ENCODE measurements at places on chromosomes 2 and 18.
A peak's percentile ranks its signal among the peaks of the same experiment; 100 is the strongest.

DNA sequence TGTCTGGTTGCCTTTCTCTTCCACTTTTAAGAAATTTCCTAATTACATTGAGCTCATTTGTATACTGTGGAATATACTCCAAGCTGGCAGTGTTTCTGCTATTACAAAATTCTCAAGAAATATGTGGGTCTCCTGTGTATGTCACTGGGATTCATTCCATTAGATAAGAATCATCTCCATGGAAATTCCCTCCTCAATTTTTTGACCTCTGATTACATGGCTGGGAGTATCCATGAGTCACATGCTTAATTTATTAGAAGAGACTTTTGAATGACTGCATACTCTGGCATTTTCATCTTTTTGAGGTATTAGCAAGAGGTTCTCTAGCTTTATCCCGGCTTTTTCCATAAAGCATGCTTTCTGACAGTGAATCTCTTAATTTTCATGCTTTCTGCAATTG lies 665.5 kb upstream of the CNTNAP5 start:
- no peak for DNase-seq

- DNase-seq: peak; percentile 22
These were observed 131.4 kb upstream of the SLC1A4 start for GRCh38 chr2:64857581-64858471.

- peak; percentile 95 for DNase-seq
These were observed 1.7 kb upstream of the POLR2D start for GRCh38 chr2:127859712-127860085.

DNA sequence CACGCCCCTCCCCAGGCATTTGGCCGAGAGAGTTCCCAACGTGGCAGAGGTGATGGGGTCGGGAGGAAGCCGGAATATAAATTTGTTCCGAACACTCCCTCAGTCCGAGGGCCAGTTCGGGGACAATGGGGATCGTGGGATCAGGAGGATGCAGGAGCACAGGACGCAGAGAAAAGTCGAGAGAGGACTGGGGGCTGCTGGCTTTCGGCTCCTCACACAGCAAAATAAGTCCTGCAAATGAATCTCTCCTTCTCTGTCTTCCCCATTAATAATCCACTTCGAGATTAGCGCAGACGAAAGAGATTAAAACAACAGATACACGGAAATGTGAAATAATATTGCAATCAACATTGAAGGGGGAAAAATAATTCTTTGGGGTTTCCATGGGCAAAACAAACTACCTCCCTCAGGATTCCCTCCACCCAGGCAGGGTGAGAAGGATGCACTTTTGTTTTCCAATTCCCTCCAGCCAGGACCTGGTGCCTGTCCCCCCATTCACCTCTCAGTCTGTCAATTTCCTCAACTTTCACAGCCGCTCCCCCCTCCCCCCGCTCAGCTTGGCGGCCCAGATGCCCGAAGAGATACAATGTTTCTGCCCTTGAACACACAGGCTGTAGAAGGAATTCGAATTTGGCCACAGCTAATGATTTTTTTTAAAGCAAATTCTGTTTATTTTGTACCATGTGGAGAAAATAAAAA lies 3.1 kb upstream of the ZEB2 start:
- peak; percentile 70 for DNase-seq

DNA sequence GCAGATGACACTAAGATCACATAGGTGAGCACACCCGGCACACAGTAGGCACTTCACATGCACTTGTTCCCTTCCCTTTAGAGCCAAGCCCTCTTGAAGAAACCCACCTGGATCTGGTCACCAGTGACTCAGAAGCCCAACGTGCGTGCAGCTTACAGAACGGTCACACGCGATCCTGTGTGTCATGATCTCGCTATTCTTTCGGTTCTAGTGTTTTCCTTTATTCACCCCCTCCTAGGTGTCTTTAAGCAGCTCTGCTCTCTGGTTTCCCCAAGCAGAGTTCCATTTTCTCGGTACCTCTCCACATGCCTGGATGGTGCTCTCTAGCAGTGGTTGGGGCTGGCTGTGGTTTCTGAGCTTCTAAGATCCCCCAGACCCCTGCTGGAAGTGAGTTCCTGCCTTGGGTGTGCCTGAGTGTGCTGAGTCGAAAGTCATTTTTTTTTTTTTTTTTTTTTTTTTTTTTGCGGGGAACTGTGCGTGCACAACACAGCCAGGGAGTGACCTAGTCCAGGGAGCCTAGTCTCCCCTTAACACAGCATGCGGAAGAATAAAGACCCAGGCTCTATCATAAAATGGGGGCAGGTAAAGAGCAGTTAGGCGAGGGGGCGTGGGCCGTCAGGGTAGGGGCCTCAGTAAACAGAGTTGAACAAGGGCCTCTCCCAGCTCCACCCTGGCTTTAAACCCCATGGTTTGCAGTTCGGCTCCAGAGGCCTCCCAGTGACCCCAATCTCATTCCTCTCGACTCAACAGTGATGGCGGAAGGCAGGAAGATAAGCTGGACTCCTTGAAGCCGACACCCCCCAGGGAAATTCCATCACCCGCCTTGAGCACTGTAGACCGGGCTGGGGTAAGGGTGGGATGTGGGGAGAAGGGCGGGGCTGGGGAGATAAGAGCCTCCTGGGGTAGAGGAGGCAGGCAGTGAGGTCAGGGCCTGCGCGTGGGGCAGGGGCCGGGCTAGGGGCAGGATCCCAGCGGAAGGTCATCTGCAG lies 29.8 kb upstream of the DNMT3A start:
- no peak for DNase-seq

- DNase-seq: no peak
These were observed 9.0 kb upstream of the ONECUT2 start for GRCh38 chr18:57426187-57426586.

GRCh38 chr2:233424154-233424951 lies 70.1 kb downstream of the DGKD start:
- DNase-seq: no peak

DNA sequence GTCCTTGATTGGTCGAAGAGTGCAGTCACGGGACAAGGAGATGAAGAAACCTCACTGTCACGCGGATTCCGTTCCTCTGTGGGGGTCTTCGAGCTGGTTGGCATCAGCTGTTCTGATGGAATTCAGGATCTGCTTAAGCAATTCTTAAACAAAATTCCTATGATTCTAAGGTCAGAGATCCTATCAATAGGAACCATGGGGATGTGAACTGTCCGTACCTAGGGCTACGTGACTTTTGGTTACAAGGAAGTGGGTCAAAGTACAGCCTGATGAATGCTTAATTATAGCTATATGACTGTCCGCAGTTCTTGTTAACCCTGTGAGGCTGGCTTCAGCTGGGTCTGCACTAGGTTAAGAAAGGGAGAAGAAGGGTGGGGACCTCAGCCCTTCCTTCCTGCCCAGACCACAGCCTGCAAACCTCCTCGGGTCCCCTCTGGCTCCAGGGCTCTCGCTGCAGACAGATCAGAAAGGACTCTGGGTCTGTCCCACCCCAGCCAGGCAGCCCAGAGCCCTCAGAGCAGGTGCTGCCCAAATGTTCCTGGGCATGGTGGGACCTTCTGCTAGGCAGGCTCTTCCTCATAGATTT lies 44.2 kb upstream of the TAF1B start:
- DNase-seq: no peak

- no peak for DNase-seq
These were observed 393.8 kb upstream of the CYRIA start for GRCh38 chr2:17059458-17059857.

DNA sequence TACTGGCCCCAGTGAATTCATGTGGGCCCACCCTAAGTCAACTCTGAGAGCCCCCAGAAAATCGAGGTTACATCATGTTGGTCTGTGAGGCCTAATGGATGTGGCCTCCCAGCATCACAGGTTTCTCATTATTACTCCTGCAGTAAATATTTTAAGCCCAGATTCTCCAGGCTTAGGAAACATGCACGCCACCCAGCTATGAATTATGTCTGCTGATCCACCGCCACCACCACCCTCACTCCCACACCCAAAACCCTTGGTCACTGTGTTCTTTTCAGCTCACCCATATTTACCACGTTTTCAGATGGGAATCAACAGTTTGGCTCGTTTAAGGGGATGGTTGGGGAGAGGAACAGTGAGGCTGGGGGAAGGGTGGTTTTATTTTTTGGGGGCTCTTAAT lies 128.6 kb downstream of the NCK2 start:
- DNase-seq: no peak

- DNase-seq: no peak
These were observed 101.0 kb downstream of the ALPK2 start for GRCh38 chr18:58527952-58528287.

DNA sequence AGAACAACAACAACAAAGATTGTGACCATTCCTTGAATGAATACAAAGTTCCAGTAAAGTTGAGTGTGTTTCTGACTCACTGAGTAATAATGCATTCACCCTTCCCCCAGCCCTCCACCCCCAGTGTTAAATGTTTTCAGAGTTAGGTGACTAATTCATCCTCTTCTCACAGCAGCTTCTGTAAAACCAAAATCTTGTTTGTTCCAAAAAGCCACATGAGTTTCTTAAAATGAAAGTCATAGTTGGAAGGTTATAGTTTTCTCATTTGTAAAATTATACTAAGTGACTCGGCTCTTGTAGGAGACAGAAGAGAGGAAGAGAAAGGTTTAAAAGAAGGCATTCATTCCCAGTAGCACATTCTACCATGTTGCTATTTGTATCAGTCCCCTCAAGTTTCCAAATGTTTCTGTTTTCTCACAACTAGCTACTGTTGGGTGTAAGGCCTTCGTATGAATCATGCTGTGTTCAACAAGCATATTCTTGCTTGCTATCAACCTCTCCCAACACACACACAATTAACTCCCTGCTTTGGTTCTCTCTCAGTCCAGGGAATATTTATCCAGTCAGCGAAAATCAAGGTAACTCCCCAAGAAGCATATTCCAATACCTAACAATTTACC lies 75.3 kb downstream of the MBD2 start:
- DNase-seq: peak; percentile 14

DNA sequence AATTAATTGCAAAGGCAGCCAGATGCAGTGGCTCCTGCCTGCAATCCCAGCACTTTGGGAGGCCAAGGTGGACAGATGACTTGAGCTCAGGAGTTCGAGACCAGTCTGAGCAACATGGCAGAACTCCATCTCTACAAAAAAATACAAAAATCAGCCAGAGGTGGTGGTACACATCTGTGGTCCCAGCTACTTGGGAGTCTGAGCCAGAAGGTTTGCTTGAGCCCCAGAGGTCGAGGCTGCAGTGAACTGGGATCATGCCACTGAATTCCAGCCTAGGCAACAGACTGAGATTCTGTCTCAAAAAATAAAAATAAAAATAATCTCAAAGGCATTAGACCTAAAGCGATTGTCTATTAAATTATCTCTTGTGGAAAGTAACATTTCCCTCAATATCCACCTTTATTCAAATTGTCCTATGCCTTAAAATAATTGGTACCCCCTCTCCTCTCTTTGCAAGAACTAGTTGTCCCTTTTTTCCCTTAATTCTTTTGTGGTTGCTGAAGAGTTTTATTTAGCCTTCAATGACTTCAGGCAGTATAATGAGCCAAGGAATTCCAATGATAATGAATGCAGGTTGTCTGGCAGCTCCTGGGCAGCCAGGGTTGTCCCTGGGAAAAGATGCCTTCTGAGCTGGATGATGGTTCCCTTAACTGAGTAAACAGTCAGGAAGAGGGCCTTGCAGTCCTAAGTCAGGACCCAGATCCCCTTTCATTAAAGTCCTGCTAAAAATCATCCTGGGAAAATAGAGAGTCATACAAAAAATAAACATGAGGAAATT lies 32.2 kb downstream of the GPR75 start:
- peak; percentile 66 for DNase-seq

GRCh38 chr18:47915930-47916329 lies 14.5 kb downstream of the SMAD2 start:
- DNase-seq: no peak
